ENCODE measurements at places on chromosomes 4 and X.
A peak's percentile ranks its signal among the peaks of the same experiment; 100 is the strongest.

GRCh38 chr4:153784166-153784699, 4.7 kb downstream of the SFRP2 start:
- DNase-seq: no peak

GRCh38 chr4:89737888-89738287, 99.1 kb downstream of the SNCA start:
- DNase-seq: no peak

DNA sequence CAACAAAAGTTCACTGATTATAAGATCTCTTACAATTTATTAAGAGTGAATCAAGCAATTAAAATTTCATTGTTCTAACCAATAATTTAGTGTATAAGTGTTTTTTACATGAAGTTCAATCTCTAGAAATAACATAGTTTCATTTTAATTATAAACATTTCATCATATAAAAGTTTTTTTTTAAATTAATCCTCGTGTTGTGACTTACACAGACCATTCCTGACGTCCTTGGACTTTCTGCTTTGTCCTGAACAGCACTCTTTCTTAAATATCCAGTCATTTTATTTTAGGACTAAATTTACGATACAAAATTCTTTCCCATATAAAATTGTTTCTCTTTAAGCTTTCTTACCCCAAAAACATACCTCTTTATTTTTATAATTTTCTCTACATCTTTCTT, 841.7 kb upstream of the POU3F4 start:
- DNase-seq: no peak

DNA sequence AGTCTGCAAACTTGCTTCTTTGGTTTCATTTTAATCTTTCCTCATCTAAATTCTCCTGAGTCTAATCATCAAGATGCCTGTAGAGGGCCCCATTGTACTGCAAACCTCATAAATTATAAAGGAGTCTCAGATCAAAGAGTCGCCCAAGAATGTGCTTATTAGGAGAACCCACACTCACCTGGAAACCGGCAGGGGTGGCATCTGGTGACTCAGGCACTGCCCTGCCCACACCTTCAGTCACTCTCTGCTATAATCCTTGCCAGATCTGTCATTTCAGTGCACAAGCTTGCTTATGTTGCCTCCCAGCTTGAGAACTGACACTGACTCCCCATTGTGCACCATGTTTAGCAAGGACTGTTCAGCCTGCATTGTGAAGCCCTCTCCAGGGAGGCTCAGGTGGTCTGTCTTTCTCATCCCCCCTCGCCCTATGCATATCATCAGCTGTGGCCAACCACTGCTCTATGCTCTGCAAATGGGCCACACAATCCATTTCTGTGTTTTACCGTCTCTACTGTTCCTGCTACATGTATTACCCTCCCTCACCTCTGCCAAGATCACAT, 12.4 kb downstream of the EPGN start:
- DNase-seq: peak; percentile 60

DNA sequence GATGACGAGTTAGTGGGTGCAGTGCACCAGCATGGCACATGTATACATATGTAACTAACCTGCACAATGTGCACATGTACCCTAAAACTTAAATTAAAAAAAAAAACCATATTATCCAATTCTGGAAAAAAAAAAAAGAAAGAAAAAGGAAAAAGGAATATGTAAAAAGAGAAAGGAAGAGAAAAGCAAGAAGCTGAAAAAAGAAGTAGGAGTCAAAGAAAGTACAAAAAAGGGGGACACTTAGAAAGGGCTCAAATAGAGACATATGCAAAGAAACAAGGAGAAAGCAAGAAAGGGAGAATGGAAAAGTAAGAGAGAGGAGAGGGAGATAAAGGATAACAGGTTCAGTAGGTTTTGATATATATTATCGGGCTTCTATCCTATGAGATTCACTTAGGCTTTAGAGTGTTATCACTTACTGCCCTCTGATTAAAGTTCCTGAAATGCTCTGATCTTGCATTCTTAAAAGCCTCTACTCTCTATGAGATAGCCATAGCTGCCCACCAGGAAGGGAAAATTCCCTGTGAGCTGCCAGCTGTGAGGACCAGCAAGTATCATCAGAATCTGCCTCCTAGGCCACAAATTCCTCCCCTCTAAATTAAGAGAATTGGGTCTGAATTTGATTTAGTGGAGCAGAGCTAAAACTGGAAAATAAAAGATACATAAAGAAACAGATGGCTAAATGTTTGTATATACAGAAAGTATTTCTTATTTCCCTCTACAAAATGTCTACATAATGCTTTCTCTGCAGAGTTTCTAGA, 95.2 kb downstream of the AMMECR1 start:
- no peak for DNase-seq

DNA sequence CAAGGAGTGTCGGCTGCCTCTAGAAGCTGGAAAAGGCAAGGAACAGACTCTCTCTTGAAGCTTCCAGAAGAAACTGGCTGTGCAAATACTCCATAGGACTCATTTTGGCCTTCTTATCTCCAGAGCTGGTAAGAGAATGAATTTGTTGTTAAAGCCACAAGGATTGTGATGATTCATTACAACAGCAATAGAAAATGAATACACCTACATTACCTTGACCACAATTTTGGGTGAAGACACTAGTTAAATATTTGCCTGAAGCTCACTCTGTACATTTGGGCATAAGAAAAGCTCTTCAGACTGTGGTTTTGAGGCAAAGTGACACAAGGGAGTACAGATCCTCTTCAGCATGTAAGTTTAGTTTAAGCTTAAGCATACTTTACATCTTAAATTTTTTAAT, 134.5 kb upstream of the TLL1 start:
- no peak for DNase-seq

DNA sequence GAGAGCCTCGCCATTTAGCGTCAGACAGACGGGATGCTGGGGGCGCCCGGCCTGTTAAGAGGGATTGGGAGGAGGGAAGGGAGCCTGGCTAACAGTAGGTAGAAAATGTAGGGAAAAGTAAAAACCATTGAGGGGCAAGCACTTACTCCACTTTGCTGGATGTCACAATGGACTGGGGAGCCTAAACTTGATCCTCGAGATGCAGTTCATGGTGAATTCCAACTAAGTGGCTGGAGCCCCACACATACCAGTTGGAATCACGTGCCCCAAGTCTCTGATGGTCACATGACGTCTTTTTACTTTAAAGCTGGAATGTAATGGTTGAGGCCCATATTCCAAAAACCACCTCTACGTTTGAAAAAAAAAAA, 1.5 kb downstream of the PLS3 start:
- no peak for DNase-seq

- DNase-seq: no peak
Measured at GRCh38 chr4:104022831-104023230, 303.0 kb upstream of the TACR3 start.

DNA sequence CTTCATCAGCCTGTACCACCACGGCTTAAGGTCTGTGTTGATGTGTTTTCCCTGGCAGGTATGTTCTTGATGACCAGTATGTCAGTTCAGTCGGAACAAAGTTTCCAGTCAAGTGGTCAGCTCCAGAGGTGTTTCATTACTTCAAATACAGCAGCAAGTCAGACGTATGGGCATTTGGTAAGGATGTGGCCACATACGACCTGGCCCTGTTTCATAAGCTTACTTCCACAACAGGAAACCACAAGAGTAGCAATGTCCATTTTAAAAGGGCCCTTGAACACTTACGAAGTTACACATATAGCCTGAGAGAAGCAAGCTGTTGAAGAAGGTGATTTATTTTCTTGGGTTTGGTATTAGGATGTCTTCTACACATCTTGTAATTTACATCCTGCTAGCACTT, 46.1 kb downstream of the BMX start:
- DNase-seq: no peak

DNA sequence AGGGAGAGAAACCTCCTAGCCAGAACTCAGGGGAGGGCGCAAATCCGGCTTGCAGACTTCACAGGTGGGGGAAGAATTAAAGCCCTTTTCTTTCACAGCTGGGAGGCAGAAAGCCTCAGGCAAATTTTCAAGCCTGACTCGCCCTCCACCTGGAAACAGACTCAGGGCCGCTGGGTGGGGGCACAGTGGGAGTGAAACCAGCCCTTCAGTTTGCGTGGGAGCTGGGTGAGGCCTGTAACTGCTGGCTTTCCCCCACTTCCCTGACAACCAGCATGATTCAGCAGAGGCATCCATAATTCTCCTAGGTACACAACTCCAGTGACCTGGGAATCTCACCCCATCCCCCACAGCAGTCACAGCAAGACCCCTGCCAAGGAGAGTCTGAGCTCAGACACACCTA, 206.9 kb upstream of the INTU start:
- no peak for DNase-seq

Measured in D341Med (cell line).